Stimulated activated CD8-positive, alpha-beta memory T cell treated with anti-CD3 and anti-CD28 coated beads, Interleukin-4, amount 100 ng/mL, for 1 hour (primary cell): ENCODE measurements at places on chromosomes 6 and 20.

DNA sequence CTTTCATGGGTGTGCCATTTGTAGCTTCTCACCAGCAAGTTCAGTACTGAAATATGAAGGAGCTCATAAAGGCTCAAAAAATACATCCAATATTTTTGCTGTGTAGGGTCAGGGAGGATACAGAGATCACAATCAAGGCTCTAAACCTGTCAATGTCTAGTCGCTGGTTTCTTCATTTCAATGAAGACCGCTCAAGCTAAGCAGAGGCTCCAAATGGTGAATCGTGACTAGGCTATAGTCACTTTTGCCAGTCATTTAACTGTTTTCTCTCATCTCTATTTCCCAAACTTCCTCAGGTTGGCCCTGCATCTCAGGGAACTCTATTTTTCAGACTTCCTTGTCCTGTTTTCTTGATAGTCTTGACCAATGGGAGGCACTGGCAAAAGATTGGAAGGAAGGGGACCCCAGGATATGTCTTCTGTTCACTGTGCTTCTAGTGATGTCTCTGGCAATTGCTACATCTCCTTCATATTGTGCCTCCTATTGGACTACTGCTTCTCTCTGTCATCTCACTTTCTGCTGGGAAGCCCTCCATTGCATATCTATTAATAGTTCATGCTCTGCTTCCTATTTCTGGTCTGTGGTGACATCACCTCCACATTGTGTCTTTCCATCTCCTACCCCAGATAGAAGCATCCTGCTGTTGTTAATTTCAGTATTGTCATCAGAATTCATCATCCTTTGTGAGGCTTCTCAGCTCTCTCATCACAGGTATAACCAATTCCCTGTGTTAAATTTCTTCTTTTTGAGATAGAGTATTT lies 87.7 kb upstream of the FAM184A start:
- no peak for DNase-seq

- DNase-seq, result no peak
These were observed 110.9 kb upstream of the PDE7B start for GRCh38 chr6:135740580-135740979.

DNA sequence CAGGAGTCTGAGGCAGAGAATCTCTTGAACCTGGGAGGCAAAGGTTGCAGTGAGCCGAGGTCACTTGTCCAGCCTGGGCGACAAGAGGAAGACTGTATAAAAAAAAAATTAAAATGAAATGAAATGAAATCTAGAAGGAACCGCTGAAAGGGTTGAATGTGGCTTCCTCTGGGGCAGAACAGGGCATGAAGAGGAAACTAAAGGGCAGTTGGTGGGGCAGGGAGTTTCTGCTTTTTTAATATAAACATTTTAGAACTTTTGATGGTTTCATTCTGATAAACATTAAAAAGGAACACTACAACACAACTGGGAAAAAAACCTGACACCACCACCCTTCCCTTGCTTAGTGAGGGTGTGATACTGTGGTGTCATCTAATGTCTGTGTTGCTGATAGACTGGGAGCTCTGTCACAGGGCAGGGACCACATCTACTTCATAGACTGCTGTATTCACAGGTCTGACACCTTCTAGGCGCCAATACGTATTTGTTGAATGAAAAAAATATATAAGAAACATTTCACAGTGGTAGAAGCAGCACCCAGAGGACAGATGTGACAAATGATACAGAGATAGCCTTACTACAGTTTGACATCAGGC lies 128.9 kb downstream of the ADAT2 start:
- DNase-seq, result no peak

GRCh38 chr6:163536770-163537169 lies 122.3 kb downstream of the QKI start:
- no peak for DNase-seq

DNA sequence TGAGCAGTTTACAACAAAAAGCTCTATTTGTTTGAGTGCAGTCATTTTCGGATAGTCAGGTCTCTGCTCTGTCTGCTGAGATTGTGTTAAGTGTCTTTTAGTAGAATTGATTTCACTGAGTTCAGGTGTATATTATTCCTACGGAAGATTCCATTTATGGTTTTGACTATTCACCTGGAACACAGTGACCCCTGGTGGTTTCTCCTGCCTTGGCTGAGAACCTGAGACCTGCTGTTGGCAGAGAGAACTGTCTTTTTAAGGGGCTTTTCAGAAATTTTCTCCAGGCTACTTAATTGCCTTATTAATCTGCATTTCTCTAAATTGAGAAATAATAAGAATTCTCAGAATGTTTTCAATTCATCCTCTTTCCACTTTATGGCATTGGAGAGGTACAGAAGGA lies 508.0 kb downstream of the TBC1D32 start:
- no peak for DNase-seq

- DNase-seq, result no peak
These were observed 13.2 kb upstream of the EXOC2 start for GRCh38 chr6:706146-706545.

GRCh38 chr6:137968901-137969300 lies 101.8 kb downstream of the TNFAIP3 start:
- DNase-seq, result no peak

GRCh38 chr6:21728141-21728540 lies 134.6 kb downstream of the SOX4 start:
- no peak for DNase-seq

- no peak for DNase-seq
These were observed 102.6 kb downstream of the CD109 start for GRCh38 chr6:73798592-73798991.

GRCh38 chr6:10146715-10147451 lies 268.0 kb downstream of the TFAP2A start:
- DNase-seq, result no peak
